ENCODE measurements at places on chromosomes 11 and 22.

DNA sequence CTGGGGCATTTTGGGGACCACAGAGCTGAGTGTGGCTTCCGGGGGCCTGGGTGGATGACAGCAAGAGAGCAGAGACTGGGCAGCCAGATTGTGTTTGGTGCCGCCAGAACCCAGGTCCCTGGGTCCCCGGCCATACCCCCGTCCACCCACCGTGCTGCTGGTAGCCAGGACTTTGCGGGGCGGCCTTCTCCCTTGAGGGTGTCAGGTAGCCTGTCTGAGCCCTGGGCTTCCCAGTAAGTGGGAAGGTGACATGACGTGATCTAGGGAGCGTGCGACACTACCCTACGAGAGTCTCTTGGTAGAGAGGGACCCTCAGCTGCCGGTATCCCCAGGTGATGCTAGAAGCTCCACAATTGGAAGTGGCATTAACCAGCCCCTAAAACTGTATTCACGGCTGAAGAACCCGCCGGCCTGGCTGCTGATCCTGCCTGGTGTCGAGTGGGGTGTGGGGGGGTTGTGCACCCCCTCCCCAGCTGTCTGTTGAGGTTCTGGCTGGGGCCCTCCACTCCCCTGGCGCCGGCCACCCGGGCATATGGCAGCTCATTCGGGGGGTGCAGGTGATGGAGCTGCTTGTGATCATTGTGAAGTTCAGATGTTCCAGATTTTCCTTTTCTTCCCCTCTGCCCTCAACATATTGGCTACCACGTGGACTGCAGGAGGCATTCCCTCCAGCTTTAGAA is 66.9 kb downstream of the MPPED1 start:
- DNase-seq, result no peak

DNA sequence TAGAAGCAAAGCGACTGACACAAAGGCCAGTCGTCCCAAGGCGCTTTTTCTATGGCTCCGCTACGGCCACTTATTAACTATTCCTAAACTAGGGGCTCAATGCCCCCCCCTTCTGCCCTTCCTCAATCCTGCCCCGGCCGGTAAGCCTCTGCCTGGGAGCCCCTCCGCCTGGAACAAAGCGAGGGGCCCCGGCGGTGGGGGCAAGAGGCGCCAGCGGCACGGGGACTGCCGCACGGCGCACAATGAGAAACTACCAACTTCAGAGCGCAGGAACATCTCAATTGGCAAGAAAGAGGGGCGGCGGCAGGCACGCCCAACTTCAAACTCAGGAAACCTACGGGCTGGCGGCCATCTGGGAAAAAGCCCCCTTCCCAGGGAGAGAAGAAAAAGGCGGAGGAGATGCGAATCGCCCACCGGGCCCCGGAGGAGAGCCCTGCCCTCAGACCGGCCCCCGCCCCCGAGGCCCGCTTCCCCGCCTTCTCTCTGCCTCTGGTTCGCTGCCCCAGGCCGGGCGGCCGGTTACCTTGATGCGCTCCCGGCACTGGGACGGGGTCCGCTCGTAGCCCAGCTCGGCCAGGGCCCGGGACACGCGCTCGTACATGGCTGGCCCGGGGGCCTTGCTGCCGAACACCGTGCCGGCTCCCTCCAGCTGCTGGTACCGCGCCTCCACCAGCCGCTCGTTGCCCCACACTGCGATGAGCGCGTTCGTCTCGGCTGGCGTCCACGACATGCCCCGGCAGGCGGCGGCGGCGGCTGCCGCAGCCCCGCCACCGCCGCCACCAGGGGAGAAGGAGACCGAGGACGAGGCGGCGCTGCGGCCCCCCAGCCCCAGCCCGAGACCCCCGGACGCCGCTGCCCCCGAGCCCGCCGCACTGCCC is 619 bp downstream of the MSANTD2 start:
- DNase-seq, result peak; percentile 7

DNA sequence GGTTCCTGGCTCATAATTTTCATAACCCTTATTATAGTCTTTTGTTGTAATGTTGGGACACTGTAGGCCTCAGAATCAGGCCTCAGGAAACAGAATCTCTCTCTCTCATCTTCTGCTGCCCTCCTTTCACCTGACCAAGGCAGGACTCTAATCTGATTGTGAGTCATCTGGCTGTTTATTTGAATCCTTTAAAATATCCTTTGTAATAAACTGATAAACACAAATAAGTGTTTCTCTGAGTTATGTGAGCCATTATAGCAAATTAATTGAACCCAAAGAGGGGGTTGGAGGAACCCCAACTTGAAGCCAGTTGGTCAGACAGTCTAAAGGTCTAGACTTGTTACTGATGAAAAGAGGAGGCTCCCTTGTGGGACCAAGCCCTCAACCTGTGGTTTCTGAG is 30.6 kb downstream of the ACER3 start:
- no peak for DNase-seq

- DNase-seq, result no peak
Measured at GRCh38 chr11:108875134-108875533, 210.3 kb downstream of the DDX10 start.

GRCh38 chr22:30861131-30861530 is 107.4 kb downstream of the MORC2 start:
- DNase-seq, result no peak

DNA sequence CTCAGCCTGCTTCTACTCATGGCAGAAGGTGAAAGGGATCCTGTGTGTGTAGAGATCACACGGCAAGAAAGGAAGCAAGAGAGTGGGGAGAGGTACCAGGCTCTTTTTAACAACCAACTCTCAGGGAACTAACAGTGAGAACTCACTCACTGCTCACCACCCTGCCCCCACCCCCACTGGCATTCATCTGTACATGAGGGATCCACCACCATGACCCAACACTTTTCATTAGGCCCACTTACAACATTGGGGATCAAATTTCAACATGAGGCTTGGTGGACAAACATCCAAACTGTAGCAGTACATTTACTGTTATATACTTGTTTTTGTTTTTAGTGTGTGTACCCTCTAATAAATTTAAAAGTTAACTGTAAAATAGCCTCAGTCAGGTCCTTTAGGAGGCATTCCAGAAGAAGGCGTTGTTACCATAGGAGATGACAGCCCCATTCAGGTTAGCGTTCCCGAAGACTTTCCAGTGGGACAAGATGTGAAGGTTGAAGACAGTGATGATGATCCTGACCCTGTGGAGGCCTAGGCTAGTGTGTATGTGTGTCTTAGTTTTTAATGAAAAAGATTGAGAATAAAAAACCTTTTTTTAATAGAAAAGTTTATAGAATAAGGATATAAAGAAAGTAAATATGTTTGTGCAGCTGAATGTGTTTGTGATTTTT is 11.3 kb downstream of the CUL5 start:
- DNase-seq, result no peak

GRCh38 chr11:23311986-23312940 is 452.0 kb upstream of the CCDC179 start:
- DNase-seq, result no peak

DNA sequence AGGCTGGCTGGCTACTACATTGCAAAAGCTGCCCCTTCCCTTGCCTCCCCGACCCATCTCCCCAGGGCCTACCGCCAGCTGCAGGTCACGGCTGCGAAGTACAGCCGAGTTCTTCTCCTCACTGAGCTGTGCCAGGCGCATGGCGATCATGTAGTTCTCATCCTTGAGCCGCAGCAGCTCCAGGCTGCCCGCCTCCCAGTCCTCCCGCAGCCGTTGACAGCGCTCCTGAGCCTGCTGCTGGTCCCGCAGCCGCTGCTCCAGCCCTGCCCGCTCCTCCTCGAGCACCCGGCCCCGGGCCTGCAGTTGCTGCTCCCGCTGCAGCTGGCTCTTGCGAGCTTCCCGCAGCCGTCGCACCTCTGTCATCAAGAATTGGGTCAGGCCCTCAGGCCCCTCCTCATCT is 3.3 kb downstream of the CARD10 start:
- DNase-seq, result no peak

DNA sequence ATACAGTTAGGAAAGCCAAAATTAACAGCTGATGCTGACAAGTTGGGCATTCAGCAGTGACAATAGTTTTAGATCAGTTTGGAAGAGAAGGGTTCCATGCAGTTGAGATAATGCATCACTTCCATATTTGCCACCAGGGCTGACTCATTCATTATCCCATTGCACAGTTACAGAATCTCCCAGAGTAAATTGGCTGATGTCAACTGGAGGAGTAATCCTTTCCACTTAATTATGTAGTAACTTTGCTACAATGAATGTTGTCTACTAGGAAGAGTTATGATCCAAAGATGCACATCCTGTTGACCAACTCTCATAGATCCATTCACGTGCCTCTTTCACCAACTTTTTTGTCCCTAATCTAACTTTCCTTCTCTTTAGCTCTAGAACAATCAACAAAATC is 123.3 kb upstream of the LUZP2 start:
- no peak for DNase-seq

- no peak for DNase-seq
Measured at GRCh38 chr22:46038516-46039430, 61.8 kb upstream of the WNT7B start.

DNA sequence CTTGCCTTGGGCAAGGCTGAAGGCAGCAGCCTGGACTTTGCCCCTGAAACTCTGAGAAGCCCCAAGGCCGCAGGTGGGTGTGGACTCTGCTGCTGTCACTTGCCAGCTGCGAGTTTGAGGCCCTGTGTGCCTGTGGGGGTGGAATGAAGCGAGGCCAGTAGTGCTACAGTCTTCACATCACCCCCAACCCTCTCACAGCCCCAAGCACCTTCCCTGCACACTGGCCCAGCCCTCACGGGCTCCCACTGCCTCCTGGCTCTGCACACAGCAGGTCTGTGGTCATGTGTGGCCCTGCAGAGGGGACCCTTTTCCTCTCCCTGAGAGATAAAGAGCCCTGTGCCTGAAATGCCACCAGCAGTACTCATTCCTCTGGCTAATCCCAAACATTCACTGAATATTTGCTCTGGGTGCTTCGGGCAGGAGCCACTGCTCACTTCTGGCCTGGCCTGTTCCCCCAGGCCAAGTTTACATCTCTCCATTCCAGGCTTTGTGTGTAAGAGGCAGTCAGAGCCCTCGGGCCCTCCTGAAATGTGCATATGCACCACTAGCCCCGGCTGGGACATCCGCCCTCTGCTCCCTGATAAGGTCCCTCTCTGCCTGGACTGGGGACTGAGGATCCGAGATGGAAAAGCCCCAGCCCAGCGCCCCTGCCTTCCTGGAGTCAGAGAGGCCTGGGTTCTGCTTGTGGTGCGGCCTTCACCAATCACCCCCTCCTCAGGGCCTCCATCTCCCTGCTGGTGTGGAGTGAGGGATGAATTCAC is 17.7 kb downstream of the MGAT3 start:
- DNase-seq, result no peak

DNA sequence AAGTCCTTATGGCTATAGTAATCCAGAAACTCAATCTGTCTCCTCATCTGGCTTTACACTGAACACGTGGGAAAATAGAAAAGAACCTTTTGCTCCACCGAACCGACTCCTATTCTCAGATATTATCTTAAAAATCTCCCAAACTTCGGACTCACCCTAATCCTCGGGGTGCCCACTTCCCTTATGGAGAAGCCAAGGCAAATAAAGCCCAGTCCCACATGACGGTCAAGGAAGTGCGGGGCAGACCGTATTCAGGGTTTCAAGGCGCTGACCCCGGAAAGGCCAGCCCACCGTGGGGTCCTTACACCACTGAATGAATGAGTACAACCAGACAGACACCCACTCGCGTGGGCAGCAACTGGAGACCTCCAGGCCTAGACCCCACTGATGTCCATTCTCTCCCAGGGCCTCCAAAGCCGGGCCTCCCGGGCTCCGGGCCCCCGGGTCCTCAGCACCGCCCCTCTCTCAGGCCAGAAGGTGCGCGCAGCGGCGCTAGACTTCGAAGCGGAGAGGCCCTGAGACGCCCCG is 489 bp downstream of the NUP98 start:
- no peak for DNase-seq

DNA sequence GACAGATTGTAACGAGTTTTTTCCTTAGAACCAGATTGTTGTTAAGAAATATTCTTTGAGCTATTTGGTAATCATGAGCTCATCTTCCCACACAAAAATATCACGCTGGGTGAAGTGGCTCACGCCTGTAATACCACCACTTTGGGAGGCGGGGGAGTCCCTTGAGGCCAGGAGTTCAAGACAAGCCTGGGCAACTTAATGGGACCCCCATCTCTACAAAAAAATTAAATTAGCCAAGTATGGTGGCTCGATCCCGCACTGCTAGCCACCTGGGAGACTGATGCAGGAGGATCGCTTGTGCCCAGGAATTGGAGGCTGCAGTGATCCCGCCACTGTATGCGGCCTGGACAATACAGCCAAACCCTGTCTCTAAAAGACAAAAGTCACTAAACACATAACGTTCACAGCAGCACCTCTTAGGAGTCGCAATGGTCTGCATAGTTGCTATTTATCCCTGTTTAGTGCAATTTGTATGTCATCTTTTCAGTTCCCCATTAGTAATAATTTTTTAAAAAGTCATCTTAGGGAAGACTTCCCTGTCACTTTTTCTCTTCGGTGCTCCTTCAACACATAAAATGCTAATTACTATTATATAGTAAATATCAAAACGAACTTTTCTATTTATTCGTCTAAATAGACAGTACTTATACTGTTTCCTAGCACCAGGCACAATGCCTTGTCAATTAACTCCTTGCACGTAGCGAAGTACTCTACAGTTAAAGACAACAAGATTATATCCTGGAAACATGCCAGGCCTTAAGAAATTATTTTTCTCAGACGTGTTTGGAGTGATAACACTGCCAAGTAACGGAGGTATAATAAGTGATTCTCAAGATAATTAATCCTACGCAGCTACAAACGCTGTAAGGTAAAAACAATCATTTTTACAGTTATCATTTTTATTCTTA is 1.1 kb downstream of the ST13 start:
- DNase-seq, result no peak

DNA sequence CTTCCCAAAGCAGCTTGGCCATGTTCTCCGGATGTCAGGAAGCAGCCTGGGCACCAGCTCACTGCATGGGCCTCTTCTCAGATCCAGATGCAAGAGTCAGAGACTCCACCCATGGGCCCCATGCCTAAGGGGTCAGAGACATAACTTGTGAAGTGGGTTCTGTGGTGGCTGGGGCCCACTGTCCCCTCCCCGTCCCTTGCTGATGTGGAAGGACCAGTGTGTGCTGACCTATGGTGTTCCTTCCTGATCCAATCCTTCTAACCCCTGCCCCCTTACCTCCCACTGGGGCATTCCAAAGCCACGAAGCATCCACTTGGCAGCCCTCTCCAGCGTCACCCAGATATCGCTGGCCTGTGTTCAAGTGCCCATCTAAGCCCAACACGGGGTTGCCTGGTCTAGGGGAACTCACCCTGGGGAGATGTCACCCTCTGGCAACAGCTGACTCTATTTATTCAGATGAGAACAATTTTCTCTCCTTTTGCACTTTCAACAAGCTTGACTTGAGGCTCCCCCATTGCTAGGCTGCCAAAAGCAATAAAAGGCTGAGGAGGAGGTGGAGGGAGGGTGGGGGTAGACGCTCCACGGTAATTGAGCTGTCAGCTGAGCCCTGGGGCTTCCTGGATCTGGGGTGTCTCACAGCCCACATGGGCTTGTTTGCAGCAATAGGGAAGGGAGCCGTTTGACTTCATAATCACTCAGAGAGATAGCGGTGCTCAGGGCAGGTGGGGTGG is 158.5 kb downstream of the ADAMTS15 start:
- DNase-seq, result no peak
